ENCODE measurements at places on chromosomes 7 and 10.

GRCh38 chr7:33410266-33410665, 280.9 kb downstream of the BBS9 start:
- DNase-seq = no peak

DNA sequence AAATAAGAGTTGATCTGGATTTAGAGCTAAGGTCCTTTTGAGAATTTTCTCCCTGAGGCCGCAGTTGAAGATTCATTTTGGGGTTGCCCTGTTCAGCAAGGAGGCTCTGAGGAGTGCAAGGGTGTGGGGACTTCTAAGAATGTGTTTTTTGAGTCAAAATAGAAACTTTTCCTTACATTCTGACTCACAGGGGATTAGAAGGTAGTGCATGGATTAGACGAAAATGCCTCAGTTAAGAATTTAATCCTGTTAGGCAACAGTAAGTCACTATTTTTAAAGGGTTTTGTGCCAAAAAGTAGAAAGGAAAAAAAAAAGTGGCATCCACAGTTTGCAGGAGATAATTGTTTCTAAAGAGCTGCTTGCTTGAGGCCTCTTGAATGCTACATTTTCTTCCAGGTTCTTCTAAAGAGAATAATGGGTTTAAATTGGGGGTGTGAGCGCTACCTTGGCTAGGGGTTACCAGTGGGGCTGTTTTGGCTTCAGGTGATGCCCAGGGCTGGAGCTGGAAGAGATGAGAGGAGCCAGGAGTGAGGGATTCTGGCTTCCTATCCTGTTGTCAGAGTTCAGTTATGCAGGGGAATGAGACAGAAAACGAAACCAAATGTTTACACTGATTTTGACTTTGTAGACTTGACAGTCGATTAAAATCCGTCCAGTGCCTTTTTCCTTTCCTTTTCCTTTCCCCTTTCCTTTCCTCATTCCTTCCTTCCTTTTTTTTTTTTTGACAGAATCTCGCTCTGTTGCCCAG, 52.9 kb downstream of the BAMBI start:
- no peak for DNase-seq

- DNase-seq = no peak
Observed at GRCh38 chr10:72328045-72328828, 26.5 kb downstream of the DNAJB12 start.

DNA sequence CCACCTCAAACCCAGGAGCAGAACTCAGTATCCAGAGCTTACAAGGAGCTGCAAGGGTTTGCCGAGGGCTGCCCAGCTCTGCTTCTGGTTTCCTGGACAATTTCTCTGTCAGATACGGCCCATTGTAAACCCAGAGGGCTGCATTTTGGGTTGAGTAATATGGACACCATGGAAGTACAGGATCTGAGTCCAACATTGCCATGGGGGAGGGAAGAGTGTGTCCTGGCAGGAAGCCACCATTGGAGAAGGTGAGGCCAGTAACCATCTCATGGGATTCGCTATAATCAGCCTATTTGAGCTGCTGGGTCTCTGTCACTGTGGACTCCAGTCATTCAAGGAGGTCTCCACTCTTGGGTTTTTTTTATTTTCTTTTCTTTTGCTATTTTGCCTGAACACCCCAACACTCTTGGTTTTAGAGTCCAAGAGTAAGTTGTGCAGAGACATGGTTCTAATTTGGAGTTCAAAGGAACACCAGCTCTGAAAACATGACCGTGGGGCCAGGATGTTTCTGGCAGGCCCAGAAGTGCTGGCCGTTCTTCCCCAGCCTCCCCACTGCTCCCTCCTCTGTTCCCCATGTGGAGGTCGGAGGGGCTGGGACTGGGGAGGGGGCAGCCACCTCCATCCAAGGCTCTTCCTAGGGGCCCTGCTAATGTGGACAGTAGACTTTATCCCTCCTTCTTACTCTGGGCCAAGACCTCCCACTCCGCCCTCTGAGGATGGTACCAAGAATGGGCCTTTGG, 46.2 kb downstream of the CHST3 start:
- no peak for DNase-seq

DNA sequence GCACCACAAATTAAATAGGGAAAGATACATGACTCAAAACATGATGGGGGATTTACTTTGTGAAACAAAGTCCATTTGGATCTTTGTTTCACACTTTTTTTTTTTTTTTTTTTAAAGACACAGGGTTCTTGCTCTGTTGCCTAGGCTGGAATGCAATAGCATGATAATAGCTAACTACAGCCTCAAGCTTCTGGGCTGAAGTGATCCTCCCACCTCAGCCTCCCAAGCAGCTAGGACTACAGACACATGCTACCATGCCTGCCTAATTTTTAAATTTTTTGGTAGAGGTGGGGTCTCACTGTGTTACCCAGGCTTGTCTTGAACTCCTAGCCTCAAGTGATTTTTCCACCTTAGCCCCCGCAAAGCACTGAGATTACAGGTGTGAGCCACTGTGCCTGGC, 172.6 kb upstream of the KLF14 start:
- DNase-seq = no peak

GRCh38 chr10:13969118-13969791, 361.5 kb downstream of the FRMD4A start:
- no peak for DNase-seq

- peak; percentile 21 for DNase-seq
Observed at GRCh38 chr7:149422162-149422913, 38.5 kb downstream of the ZNF777 start.

DNA sequence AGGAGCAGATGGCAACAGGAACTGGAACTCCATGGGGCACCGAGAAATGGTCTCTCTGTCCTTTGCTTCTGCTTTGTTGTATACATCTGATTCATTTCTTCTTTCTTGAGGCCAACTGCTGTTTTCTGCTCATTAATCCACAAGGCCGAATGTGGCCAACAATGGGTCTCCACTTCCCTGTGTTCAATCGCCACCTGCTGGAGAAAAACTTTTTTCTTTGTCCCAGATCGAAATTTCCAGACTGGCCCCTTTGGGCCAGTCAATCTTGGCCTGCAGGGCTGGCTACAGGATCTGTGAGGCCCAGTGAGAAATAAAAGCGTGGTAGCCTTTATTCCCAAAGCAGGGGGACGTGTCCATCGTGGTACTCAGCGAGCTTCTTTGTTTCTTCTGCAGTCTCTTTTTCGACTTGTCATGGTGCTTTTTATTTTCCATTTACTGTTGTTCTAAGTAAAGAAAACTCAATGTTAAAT, 58.8 kb downstream of the PARP12 start:
- DNase-seq = no peak

- DNase-seq = no peak
Observed at GRCh38 chr7:30683816-30684215, 1.6 kb upstream of the CRHR2 start.

GRCh38 chr10:28891058-28891713, 213.9 kb downstream of the BAMBI start:
- no peak for DNase-seq

DNA sequence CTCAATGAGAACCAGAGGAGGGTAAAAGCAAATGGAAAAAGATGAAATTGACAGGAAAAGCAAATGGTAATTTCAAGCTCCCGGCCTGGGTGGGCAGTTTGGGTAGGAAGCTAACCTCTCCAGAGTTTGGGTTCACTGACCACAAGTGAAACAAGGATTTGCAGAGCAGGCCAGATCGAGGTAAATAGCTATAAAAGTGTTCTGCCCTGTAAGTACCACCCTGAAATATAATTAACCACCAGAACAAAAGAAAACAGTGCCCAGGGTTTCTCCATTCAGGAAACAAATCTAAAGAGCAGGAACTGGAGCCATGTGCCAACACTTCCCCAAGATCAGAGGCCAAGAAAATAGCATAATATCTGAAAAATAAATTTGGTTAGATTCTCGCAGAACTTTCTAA, 276.7 kb upstream of the MEOX2 start:
- no peak for DNase-seq

GRCh38 chr10:124175701-124176348, 82.4 kb upstream of the CHST15 start:
- DNase-seq = no peak

DNA sequence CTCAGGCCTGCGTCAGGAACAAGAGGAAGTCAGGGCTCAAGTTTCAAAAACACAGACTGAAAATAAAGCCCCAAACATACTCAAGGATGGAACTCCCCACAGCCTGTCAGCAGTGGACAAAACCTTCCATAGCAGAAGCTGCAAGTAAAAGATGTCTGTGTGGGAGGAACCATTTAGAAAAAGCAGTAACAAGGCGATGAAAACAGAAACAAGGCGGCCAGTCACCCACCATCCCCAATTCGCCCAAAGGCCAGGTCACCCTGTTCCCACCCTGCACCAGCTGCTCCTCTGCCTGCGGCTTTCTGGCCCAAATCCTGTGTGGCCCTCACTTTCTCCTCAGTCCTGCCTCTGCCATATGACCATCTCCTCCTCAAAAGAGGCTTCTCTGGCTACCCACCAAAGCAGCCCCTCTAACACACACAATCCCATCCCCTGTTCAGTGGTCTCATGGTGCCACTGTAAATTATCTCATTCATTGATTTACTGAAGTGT, 27.8 kb downstream of the KCNMA1 start:
- no peak for DNase-seq

GRCh38 chr7:107926481-107926880, 35.5 kb downstream of the DLD start:
- DNase-seq = no peak

GRCh38 chr10:93461807-93462178, 20.3 kb downstream of the MYOF start:
- no peak for DNase-seq

DNA sequence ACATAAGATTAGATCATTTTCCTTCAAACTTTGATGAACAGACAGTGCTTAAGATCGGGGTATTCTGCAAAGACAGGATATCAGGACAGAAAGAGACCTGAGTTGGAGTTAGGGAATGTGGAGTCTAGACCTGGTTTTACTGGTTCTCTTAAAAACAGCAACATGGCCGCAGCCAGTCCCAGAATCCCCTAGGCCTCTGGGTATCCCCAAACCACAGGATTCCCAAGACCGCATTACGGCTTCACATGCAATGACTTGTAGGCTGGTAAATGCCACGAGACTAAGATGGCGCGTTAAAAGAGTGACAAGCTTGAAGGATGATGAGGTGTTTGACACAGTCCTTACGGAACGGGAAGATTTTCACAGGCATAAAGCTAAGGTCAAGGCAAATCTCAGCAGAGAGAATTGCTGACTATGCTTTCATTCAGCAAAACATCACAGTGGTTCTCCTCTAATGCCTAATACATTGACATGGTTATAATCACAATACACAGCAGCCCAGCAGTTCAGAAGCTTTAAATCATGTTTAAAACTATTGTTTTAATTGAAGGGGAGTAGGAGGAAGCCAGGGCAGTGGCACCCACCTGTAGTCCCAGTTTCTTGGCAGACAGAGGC, 32.9 kb downstream of the MPP7 start:
- DNase-seq = no peak

DNA sequence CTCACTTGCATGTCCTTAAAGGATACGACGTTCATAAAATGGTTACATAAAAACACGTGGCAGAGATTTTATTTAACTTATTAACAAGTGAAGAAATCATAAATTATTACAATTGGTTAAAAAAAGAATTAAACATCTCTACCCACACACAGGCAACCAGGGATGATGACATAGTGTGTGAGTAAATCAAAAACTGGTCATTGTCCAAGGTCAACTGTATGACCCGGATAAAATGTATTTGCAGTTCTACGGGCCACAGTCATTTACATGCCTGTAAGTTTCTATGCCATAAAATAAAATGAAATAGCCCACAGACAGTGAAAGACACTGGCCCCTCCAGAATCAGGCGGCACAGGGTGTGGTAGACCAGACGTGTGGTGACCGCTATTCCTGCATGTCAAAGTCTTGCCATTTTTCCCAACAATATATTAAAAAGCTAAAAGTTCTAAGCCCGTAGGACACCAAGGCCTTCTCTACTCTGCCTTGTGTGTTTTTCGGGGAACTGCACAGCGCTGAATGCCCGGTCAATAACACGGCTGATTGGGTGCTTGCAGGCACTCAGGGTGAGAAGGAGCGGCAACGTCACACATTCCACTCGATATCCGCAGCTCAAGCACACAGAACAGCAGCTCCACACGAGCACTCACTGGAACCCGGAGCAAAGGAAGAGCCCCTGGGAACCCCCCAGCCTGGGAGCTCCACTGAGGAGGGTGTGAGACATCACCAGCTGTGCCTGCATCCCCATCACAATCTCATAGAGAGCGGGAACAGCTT, 143.3 kb upstream of the PPP2R2D start:
- DNase-seq = no peak

DNA sequence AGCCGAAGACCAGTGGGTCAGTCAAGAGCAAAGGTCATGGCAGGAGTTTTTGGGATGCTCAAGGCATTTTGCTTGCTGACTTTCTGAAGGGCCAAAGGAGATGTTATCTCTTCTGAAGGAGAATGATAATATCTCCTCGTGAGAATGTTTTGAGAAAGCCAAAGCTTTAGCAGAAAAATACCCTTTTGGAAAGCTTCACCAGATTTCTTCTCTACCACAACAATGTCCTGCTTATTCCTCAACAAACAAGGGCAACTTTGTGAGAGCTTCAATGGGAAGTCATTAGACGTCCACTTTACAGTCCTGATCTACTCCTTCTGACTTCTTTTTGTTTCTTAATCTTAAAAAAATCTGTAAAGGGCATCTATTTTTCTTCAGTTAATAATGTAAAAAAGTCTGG, 132.8 kb upstream of the DNAJB12 start:
- no peak for DNase-seq

- DNase-seq = no peak
Observed at GRCh38 chr10:97512993-97513392, 14.3 kb downstream of the UBTD1 start.

DNA sequence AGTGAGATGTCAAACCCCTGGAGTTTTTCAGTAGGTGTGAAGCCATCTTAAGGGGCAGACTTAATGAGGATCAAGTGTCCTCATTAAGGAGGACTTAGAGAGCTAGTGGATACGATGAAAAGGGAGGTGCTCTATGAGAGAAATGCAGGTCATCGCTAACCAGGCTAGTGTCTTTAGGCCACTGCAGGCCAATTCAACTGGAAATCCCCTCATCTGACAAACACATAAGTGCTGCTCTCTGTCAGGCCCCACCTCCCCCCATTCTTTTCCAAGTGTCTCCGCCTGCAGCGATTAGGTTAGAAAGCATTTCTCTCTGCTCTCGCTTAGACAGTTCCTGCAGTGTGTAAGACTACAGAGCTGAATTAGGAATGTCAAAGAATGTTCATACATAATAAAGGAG, 33.7 kb downstream of the RBM28 start:
- no peak for DNase-seq

GRCh38 chr7:110621289-110621688, 469.6 kb upstream of the LRRN3 start:
- no peak for DNase-seq

GRCh38 chr10:97080051-97080776, 105.5 kb downstream of the SLIT1 start:
- DNase-seq = no peak

- no peak for DNase-seq
Observed at GRCh38 chr10:51501396-51501795, 198.0 kb downstream of the CSTF2T start.

DNA sequence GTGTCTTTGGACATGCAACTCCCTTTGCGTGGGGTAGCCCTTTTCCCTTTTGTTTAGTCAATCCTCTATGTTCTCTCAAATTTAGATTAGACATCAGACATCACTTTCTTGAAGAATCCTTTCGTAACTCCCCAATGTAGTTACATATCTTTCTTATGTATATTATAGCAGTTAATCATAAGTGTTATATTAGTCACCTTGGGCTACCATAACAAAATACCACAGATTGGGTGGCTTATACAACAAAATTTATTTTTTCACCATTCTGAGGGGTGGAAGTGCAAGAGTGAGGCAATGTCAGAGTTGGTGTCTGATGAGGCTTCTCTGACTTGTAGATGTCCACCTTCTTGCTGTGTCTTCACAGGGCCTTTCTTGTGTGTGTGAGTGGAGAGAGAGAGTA, 105.7 kb downstream of the PHTF2 start:
- no peak for DNase-seq

Measured in activated naive CD4-positive, alpha-beta T cell (primary cell).